ENCODE measurements at places on chromosomes 13 and 19. TPM values are rescaled to one million over a fixed set of nuclear protein-coding genes. Genes with fewer than 3 reads are reported as not detected.

- peaks cover 11% of the 10 kb centered on the region for H3K4me1 ChIP-seq
- DNase-seq: peak; percentile 78
- no peaks in the 10 kb centered on the region for H3K27me3 ChIP-seq
- H3K27ac ChIP-seq: peak overlapping the region; percentile 72
- no peak overlapping the region for H3K4me3 ChIP-seq
- no peaks in the 10 kb centered on the region for H3K36me3 ChIP-seq
Measured at GRCh38 chr19:35459414-35460082, 11.5 kb downstream of the FFAR2 start.

DNA sequence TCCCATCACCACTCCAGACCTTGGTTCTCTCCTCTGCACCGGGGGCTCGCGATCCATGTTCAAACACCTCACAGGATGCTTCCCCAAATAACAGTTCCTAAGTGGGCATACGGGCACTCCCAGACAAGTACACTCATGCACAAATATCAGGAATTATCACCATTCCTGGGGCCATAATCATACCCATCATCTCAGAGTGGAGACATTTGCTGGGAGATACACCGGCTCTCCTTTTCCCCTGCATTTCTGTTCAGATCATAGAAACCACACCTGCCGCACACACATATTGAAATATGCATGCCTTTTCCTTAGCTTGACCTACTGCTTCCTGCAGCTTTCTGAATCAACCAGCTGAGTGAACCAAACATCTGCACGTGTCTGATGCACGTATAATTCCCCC, 33.9 kb upstream of the MBNL2 start:
- H3K36me3 ChIP-seq: no peaks in the 10 kb centered on the region
- no peak overlapping the region for H3K27ac ChIP-seq

- H3K4me3 ChIP-seq: no peak overlapping the region
- no peak overlapping the region for H3K27ac ChIP-seq
- DNase-seq: no peak
- no peaks in the 10 kb centered on the region for H3K4me1 ChIP-seq
Measured at GRCh38 chr13:20814224-20814910, 40.6 kb upstream of the EEF1AKMT1 start.

DNA sequence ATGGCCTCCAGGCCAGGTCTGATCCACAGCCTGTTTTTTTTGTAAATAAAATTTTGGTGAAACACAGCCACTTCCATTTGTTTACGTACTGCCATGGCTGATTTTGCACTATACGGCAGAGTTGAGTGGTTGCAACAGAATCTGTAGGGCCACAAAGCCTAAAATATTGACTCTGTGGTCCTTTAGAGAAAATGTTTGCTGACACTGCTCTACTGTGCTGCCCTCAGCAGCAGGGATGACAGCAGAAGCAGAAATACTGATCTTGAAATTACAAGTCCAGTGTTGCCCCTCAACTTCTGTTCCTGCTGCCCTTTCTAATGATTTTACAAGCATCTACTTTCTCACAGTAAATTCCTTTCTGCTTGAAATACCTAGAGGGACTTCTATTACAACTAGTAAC, 245.2 kb downstream of the RGCC start:
- no peaks in the 10 kb centered on the region for H3K27me3 ChIP-seq
- DNase-seq: no peak
- H3K4me3 ChIP-seq: no peak overlapping the region
- no peak overlapping the region for H3K27ac ChIP-seq

- no peak overlapping the region for H3K27ac ChIP-seq
- H3K36me3 ChIP-seq: no peaks in the 10 kb centered on the region
- H3K4me3 ChIP-seq: no peak overlapping the region
- H3K27me3 ChIP-seq: no peaks in the 10 kb centered on the region
Measured at GRCh38 chr13:27352698-27353097, 71.7 kb upstream of the GTF3A start.

GRCh38 chr19:6039566-6040225, 61.8 kb upstream of the RANBP3 start:
- peak; percentile 27 for DNase-seq
- H3K4me3 ChIP-seq: no peak overlapping the region
- H3K36me3 ChIP-seq: no peaks in the 10 kb centered on the region
- H3K4me1 ChIP-seq: no peaks in the 10 kb centered on the region

DNA sequence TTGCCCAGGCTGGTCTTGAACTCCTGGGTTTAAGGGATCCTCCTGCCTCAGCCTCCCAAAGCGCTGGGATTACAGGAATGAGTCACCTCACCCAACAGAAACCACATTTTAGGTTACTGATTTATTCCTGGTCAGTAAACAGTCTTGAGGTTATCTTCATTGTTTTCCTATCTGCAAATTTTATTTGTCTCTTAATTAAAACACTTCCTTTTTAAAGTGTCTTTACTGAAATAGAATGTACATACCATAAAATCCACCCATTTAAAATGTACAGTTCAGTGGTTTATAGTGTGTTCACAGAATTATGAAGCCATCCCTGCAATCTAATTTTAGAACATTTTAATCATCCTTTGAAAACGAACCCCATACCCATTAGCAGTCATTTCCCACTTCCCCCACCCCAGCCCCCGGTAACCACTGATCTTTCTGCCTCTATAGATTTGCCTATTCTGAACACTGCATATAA, 63.0 kb downstream of the MAP4K1 start:
- H3K27me3 ChIP-seq: no peaks in the 10 kb centered on the region
- no peak for DNase-seq
- H3K36me3 ChIP-seq: no peaks in the 10 kb centered on the region
- no peak overlapping the region for H3K4me3 ChIP-seq
- no peak overlapping the region for H3K27ac ChIP-seq

GRCh38 chr19:7515645-7516151, at the start of gene ZNF358:
Gene ZNF358, plus strand, starts transcription at chr19:7516103. Its CDS starts 3,140 bp downstream, at chr19:7519243.
- H3K27ac ChIP-seq: peak within 1 kb of the TSS; percentile 60
- peak; percentile 78 for DNase-seq
- no peaks in the 10 kb centered on the region for H3K36me3 ChIP-seq
- H3K27me3 ChIP-seq: no peaks in the 10 kb centered on the region
- H3K4me3 ChIP-seq: peak within 1 kb of the TSS; percentile 65

GRCh38 chr13:41465241-41465847, 8.0 kb downstream of the RGCC start:
- H3K36me3 ChIP-seq: no peaks in the 10 kb centered on the region
- no peak for DNase-seq
- H3K4me1 ChIP-seq: no peaks in the 10 kb centered on the region
- H3K27me3 ChIP-seq: no peaks in the 10 kb centered on the region
- H3K4me3 ChIP-seq: no peak overlapping the region

DNA sequence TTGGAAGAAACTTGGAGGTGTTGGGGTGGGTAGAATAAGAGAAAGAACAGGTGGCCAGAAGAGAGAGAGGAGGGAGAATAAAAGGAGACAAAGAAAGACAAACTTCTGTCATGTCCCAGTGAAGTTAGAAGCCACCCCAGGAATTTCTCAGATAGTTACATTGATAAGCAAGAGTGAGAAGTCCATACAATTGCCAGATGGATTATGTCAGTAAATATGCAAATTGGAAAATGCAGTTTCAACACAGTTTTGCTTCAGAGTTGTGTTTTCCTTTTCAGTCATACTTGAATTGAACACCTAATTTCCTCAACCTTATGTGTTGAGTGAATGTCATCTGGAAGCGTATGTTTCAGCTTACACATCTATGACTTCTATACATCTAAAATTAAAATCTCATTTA, 139.2 kb downstream of the RXFP2 start:
- H3K4me3 ChIP-seq: no peak overlapping the region
- no peak overlapping the region for H3K27ac ChIP-seq
- H3K27me3 ChIP-seq: no peaks in the 10 kb centered on the region
- H3K4me1 ChIP-seq: no peaks in the 10 kb centered on the region
- H3K36me3 ChIP-seq: no peaks in the 10 kb centered on the region

GRCh38 chr13:29125934-29126424, 305.8 kb downstream of the MTUS2 start:
- H3K4me1 ChIP-seq: no peaks in the 10 kb centered on the region
- no peak for DNase-seq
- no peaks in the 10 kb centered on the region for H3K27me3 ChIP-seq
- no peaks in the 10 kb centered on the region for H3K36me3 ChIP-seq

DNA sequence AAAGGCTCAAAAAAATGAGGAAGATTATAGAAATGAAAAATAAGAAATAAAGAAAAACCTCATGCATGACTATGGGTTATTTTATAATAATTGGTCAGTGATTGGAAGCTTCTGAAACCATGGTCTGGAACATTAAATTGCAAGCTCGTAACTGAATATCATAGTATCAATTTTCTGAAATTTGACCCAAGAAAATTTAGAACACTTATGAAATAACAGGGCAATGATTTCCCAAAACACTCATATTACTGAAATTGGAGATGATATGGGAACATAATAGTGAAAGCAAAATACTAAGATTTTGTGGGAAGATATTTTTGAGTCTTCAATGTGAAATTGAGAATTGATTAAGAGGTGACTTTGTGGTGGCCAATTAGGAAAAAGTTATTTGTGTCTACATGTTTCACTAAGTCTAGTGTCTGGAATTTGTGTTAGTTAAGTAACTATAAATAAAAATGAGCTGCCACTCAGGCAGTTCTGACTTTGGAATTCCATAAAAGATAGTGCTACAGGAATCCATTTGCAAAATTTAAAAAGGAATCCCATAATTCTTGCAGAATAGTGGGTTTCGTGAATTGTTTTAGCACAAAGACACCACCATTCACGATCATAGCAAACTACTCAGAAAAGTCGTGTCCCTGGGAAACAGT, 603.0 kb downstream of the LMO7 start:
- DNase-seq: no peak
- H3K4me1 ChIP-seq: no peaks in the 10 kb centered on the region
- H3K27me3 ChIP-seq: no peaks in the 10 kb centered on the region
- H3K27ac ChIP-seq: no peak overlapping the region
- no peak overlapping the region for H3K4me3 ChIP-seq

GRCh38 chr19:57708641-57709361, at the start of gene ZNF154:
Gene ZNF154, minus strand, starts transcription at chr19:57709204. Its CDS starts 233 bp downstream, at chr19:57708971.
- peak within 1 kb of the TSS; percentile 98 for H3K4me3 ChIP-seq
- H3K27me3 ChIP-seq: no peaks in the 10 kb centered on the region
- H3K27ac ChIP-seq: peak within 1 kb of the TSS; percentile 70
- peaks cover 10% of the 10 kb centered on the region for H3K4me1 ChIP-seq
- peak; percentile 96 for DNase-seq

- peak; percentile 78 for DNase-seq
- H3K4me3 ChIP-seq: no peak overlapping the region
- peaks cover 34% of the 10 kb centered on the region for H3K4me1 ChIP-seq
- H3K27ac ChIP-seq: no peak overlapping the region
- H3K27me3 ChIP-seq: no peaks in the 10 kb centered on the region
- H3K36me3 ChIP-seq: peaks cover 10% of the 10 kb centered on the region
Measured at GRCh38 chr19:16364231-16364865, 39.7 kb downstream of the KLF2 start.

DNA sequence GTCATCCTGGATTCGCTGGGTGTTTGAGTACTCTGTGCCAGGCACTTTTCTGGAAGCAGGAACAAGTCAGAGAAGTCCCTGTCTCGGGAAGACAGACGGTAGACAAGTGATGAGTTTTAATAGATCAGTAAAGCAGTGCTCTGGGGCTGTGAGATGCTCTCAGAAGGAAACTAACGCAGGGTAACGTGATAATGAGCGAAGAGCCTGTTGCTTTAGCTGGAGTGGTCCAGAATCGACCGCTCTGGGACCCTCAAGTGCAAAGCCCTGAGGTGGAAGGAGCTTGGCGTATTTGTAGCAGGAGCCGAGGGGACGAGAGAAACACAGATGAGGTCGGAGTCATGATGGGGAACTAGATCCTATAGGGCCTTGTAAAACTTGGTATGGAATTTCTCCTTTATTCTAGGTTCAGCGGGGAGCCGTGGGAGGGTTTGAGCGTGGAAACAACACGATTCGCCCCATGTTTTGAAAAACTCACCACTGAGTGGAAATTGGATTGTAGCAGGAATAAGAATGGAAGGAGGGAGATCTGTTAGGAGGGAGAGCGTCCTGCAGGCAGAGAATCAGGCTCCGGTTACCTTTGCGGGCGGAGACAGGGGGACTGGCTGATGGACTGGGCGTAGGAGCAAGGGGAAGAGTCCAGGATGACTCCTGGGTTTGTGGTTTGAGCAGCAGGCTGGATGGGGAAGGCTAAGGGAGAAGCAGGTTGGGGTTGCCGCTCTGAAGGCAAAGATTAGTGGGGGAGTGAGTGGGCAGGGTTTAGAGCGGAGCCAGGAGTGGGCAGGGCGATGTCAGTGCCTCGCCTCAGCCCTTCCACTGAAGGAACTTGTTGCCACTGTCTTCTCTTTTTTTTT, 763 bp downstream of the POLD1 start:
- no peaks in the 10 kb centered on the region for H3K4me1 ChIP-seq
- H3K4me3 ChIP-seq: peak overlapping the region; percentile 86
- H3K27me3 ChIP-seq: no peaks in the 10 kb centered on the region
- H3K27ac ChIP-seq: peak overlapping the region; percentile 83
- H3K36me3 ChIP-seq: peaks cover 8% of the 10 kb centered on the region

GRCh38 chr13:36713887-36714286, 40.1 kb downstream of the SERTM1 start:
- DNase-seq: no peak
- no peaks in the 10 kb centered on the region for H3K27me3 ChIP-seq
- H3K4me3 ChIP-seq: no peak overlapping the region
- H3K36me3 ChIP-seq: no peaks in the 10 kb centered on the region
- H3K27ac ChIP-seq: no peak overlapping the region
- H3K4me1 ChIP-seq: no peaks in the 10 kb centered on the region

- no peak for DNase-seq
- H3K4me3 ChIP-seq: no peak overlapping the region
- H3K36me3 ChIP-seq: no peaks in the 10 kb centered on the region
- H3K27me3 ChIP-seq: no peaks in the 10 kb centered on the region
- no peak overlapping the region for H3K27ac ChIP-seq
- H3K4me1 ChIP-seq: peaks cover 46% of the 10 kb centered on the region
Measured at GRCh38 chr13:46593398-46593797, 40.4 kb downstream of the LRCH1 start.

- peak; percentile 21 for DNase-seq
- peak overlapping the region; percentile 74 for H3K4me3 ChIP-seq
- H3K4me1 ChIP-seq: no peaks in the 10 kb centered on the region
- H3K27me3 ChIP-seq: no peaks in the 10 kb centered on the region
- H3K36me3 ChIP-seq: no peaks in the 10 kb centered on the region
- H3K27ac ChIP-seq: peak overlapping the region; percentile 89
Measured at GRCh38 chr19:10603084-10603872, 16.2 kb upstream of the AP1M2 start.

GRCh38 chr13:63206461-63206860, 1790.8 kb upstream of the PCDH20 start:
- no peaks in the 10 kb centered on the region for H3K36me3 ChIP-seq
- H3K4me3 ChIP-seq: no peak overlapping the region
- no peaks in the 10 kb centered on the region for H3K4me1 ChIP-seq
- DNase-seq: no peak

GRCh38 chr13:43831088-43831487, 44.3 kb upstream of the ENOX1 start:
- no peaks in the 10 kb centered on the region for H3K36me3 ChIP-seq
- no peaks in the 10 kb centered on the region for H3K4me1 ChIP-seq
- no peak overlapping the region for H3K27ac ChIP-seq

GRCh38 chr19:6058518-6059201, 51.6 kb downstream of the RFX2 start:
- no peaks in the 10 kb centered on the region for H3K36me3 ChIP-seq
- DNase-seq: no peak
- H3K27ac ChIP-seq: no peak overlapping the region
- H3K4me1 ChIP-seq: peaks cover 8% of the 10 kb centered on the region

ANGPTL8 gene
- 1.9 TPM for total RNA-seq

KLK12 gene
- total RNA-seq: not detected

SRRM5 gene
- 0.28 TPM for total RNA-seq

LEUTX gene
- not detected for total RNA-seq

ZIC5 gene
- total RNA-seq: not detected

NR2C2AP gene
- 15.5 TPM for total RNA-seq

NLRP11 gene
- 0.35 TPM for total RNA-seq

KLHL1 gene
- not detected for total RNA-seq

TBCB gene
- 144 TPM for total RNA-seq

PABPC3 gene
- 0.22 TPM for total RNA-seq

CFAP97D2 gene
- total RNA-seq: not detected

ZNF730 gene
- total RNA-seq: 0.60 TPM

Measured in kidney (tissue), 22 donors.